ENCODE measurements at places on chromosomes 5 and 9.

DNA sequence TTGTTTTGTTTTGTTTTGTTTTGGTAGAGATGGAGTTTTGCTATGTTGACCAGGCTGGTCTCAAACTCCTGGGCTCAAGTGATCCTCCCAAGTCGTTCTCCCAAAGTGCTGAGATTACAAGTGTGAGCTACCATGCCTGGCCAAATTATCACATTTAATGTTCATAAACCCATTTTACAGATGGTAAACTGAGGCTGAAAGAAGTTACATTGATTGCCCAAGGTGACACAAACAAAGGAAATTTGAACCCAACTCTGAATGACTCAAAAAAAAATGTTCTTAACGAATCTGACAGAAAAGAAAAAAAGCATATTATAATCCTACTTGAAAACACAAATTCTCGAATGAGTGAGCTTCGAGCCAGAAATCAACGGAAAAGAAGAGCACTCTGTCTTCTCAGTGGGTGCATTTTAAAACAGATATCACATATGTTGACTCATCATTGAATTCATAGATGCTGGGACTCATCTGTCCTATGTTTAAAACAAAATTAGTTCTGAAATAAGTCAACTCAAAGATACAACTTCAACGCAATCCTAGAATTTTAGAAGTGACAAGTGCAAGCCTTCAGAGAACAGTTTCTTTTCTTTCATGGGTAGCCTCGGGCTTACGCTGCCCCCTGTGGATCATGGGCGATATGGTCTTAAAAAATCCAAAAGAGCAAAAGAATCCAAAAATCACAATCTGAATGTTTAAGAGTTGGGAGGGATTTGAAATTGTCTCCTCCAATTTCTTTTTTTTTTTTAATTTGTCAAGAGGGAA, 28.4 kb downstream of the TIMD4 start:
- peak; percentile 27 for DNase-seq

DNA sequence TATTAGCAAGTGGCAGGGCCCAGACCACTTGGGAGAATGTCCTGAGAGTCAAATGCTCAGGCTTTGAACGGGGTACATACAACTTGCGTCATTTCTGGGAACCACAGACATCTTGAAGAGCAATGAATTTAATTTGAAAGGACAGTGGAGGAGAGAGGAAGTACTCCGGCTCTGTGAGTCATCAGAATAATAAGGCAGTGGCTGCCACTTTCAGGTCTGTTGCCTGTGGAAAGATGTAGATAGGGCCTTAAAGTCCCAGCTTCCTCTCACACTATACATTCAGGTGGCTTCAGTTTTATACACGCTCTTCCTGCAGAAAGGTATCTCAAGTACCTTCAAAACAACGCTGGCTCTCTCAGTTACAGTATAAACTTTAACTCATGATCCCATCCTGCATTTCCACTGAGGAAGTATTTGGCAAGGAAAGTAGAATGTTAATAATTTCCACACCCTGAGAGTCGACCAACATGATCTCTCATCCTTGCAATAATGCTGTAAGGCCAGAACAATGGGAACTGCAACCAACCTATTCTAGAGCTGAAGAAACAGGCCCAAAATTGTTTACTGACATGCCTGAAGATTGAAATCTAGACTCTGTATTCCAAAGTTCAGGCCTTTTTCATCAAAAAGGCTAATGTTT, 6.8 kb upstream of the PRUNE2 start:
- no peak for DNase-seq

- DNase-seq, result no peak
Measured at GRCh38 chr5:11611011-11611410, 293.2 kb downstream of the CTNND2 start.

DNA sequence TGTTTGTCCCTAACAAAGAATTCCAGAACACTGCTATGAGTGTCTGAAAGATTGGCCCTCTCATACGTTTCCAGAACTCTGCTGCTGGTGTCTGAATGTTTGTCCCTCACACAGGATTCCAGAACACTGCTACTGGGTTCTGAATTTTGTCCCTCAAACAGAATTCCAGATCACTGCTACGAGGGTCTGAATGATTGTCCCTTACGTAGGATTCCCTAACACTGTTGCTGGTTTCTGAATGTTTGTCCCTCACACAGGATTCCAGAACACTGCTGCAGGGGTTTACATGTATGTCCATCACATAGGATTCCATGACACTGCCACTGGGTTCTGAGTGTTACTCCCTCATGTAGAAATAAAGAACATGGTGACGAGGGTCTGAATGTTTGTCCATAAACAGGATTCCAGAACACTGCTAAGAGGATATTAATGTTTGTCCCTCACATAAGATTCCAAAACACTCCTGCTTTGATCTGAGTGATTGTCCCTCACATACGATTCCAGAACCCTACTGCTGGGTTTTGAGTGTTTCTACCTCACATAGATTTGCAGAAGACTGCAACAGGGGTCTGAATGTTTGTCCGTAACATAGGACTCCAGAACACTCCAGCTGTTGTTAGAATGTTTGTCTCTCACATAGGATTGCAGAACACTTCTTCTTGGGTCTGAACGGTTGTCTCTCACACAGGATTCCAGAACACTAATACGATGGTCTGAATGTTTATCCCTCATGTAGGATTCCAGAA, 214.4 kb downstream of the FOXD4L6 start:
- no peak for DNase-seq

GRCh38 chr5:56543441-56544388, 271.6 kb upstream of the MAP3K1 start:
- DNase-seq, result no peak

DNA sequence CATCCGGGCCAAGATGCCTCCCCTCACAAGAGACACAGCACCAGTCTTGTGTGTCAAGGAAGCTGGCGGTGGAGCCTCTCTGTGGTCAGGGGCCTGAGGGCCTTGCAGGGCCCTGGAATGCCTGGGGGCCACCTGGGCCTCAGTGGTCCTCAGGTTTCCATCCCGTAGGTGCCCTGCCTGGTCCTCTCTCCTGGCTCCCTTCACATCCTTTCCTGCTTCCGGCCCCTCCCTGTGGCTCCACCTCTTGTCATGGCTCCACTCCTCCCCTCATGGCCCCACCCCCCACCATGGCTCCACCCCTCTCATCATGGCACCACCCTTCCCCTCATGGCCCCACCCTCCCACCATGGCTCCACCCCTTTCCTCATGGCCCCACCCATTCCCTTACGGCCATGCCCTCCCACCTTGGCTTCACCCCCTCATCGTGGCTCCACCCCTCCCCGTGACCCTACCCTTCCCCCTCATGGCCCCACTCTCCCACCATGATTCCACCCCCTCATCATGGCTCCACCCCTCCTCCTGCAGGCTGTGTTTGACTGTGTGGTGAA, 175.8 kb downstream of the CACNA1B start:
- DNase-seq, result no peak

DNA sequence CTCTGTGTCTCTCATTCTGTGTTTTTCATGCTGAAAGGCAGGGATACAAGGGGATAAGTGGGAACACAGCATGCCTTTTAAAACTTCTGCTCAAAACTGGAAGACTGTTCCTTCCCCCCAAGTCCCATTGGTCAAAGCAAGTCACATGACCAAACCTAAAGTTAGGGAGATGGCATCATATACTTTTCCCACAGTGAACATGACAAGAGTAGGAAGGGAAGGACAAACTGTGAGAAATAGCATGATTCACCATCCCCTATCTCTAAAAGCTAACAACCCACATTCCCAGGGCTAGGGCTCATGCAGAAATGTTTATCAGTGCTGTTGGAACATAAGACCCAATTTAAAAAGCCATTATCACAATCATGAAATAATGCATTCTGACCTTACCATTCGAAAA, 24.2 kb upstream of the SHISAL2B start:
- no peak for DNase-seq

DNA sequence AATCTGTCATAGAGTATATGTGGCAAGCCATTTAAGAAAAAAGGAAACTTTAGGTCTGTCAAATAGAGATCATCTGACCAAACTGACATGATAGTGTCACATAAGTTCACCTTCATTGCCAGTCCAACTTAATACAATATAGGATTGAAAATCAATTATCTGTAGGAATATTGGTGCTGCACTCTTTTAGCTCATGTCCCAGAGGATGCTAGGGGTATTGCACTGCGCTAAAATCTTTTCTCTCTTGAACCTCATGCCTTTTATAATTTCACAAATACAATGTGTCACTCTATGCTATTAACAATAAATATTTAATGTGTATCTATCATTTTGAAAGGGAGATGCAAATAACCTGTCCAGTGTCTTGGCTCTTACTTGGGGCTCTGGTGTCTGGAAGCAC, 72.4 kb upstream of the FAM120A start:
- DNase-seq, result no peak

- DNase-seq, result no peak
Measured at GRCh38 chr5:121963392-121963791, 1.6 kb downstream of the SRFBP1 start.

DNA sequence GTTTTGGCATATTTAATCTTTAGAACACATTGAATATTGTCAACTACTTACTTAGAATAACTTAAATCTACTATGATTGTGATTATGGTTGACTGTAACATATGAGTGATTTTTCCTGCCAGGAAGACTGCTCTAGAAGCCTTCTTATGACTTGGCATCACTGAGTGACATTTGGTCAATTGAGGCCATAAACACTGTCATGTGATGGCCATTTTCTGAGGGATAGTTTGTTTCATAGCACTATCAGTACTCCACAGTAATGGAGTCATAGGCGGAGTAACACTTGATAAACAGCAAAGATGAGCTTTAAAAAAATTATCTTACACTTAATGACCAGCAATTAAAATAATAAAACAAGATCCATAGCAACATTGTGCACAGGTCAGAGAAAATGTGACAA, 31.0 kb downstream of the C9orf40 start:
- DNase-seq, result no peak

DNA sequence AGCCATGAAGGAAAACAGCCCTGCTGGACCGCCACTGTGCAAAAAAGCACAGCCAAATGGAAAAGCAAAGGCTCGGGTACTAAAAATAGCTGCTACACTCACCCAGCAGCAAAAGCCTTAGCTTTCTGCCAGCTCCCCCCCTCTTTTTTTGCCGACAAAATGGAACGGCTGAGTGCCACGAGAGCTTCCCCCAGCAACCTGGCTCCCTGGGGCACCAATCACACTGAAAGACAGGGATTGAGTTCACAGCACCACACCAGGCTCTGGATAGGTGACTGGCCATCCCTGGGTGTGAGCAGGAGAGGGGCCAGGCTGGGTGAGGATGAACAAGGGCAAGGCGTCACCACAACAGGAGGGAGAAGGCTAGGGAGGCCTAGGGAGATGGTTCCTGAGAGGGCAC, 66.7 kb downstream of the SIL1 start:
- DNase-seq, result no peak

DNA sequence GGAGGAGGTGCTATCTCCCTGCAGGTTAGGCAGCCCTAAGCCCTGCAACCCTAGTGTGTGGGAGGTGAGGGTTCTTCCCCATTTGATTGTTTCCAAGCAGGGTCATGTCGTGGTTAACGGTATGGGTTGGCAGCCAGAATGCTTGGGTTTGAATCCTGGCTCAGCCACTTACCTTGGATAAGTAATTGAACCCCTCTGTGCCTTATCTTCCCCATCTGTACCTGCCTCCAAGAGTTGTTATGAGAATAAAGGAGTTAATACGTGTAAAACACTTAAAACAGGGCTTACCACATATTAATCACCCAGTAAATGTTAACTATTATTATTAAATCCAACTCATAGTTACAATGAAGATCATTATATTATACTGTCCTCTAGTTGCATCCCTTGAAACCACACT, 52.2 kb upstream of the SPATA31E1 start:
- DNase-seq, result no peak

DNA sequence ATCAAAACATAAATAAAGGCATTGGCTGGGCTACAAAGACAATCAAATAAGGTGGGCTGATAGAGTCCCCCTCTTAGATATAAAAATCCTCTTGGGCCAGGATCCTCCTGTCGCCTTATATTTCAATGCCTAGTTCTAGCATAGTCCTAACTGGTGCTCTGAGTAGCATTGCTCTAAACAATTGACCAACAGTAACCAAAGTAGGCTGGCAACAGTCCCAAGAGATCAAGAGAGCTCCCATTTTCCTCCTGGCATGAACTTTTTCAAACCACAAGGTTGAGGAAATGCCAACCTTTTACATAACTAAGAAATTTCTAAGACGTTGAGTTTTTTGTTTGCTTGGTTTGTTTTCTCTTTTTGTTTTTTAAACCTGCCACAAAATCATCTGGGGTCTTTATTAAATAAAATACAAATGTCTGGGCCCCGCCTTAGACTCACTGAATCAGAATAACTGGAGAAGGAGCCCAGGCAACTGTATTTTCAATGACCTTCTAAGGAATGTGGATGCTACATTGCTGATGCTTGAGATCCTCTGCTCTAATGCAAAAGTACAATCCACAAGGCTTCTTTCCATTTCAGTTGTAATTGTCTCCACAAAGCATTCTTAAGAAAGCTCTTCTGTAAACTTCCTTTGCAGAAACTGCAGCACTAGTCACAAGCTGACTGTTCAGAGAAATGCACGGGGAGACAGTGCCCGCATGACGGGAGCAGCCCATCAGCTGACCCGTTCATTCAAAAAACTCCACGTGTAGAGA, 2.9 kb downstream of the SLC45A2 start:
- DNase-seq, result no peak

DNA sequence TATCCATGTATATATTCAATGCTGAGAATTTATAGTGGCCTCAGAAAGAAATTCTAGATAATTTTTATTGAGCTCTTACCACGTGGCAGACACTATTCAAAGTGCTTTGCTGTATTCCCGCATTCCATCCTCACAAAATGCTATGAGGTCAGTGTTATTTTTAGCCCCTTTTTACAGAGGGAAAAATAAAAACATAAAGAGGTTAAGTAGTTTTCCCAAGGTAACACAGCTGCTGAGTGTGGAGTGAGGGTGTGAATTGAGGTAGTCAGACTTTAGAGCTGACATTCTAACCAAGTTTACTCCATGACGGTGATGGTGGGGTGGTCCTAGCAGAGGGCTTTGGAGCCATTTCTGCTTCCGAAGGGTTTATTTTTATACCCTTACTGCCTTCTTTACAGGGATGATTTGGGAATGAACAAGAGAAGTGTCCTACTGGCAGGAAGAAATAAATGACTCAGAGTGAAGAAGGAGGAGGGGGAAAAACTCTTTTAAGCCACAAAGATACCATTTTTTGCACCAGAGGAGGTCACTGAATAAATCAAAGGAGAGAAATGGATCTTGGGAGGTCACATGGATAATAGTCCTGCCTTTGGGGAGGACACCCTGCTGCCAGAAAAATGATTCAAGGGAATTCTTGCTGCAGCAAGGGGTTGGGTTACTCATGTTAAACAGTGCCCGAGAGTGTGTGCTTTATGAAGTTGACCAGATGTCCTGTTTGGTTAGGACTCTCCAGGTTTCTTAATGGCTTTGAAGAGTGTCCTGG, 76.1 kb downstream of the HMHB1 start:
- DNase-seq, result no peak

GRCh38 chr5:34530637-34531036, 125.5 kb upstream of the RAI14 start:
- DNase-seq, result no peak

GRCh38 chr5:170614720-170615119, 110.9 kb downstream of the KCNIP1 start:
- DNase-seq, result no peak
